ENCODE measurements at places on chromosomes 12 and 14. TPM values are rescaled to one million over a fixed set of nuclear protein-coding genes. Genes with fewer than 3 reads are reported as not detected.
A peak's percentile ranks its signal among the peaks of the same experiment; 100 is the strongest.

DNA sequence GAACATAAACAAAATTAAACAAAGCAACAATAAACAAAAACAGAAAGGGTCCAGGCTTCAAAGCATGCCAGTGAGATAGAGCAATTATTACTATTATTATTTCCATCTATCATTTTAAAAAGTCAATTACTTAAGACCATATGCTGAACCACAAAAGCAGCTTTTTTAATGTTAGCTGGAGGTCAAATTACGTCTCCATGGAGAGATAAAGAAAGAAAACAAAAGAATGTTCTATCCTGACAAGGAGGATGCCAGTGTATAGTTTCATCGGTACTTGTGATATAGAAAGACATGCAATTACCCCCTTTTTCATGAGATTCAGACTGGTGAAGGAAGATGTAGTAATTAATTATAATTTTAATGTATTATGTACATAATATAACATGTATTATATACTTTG is 81.6 kb upstream of the DCN start:
- no peak for DNase-seq

DNA sequence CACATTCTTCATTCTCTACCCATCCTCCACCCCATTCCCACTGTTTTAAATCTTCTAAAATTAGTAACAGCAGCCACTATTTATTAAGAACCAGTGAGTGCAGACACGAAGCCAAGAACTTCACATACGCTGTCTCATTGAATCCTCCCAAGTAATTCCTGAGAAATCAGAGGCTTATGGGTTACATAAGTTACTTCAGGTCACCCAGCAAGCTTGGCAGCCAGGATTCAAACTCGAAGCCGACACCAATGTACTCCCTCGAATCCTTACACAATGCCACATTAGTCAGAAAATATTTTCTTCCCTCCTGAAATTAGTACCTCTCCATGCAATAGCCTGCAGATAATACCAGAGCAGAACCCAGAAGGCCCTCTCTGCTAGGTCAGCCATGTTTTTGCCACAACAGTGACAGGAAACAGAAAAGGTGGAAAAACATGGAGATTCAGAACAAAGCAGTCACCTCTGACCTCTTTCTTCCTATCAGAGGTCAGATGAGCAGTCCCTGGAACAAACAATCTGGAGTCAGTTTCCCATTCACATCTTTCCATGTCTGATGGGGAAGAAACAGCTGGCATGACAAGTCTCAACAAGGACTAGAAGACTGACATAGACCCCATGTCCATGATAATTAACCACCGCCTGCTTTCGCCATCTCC is 16.4 kb downstream of the NID2 start:
- peak; percentile 35 for DNase-seq

- no peak for DNase-seq
Observed at GRCh38 chr14:36505181-36505815, 14.7 kb downstream of the NKX2-1 start.

The ALG10B gene
- 3.9 TPM for total RNA-seq

The NRL gene
- total RNA-seq = 1.3 TPM

DNA sequence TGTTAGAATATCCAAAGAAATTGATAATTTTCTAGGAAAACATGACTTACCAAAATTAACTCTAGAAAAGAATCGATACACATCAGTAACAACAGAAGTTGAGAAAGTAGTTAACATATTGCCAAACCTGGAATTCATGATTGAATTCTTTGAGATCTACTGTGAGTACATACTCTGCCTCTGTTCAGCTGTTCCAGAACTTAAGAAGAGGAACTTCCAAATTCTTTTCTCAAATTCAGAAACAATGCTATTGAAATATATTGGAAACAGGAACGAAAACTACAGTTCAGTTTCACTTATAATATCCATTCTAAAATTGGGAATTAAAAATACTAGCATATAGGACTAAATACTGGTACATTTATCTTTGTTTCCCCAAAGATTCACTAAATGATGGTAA is 57.9 kb downstream of the MARK3 start:
- DNase-seq = no peak

- DNase-seq = no peak
Observed at GRCh38 chr12:21764065-21764464, 10.4 kb downstream of the KCNJ8 start.

- no peak for DNase-seq
Observed at GRCh38 chr12:96020314-96021003, 14.9 kb downstream of the LTA4H start.

- DNase-seq = no peak
Observed at GRCh38 chr12:97936165-97936564, 473.6 kb downstream of the RMST start.

DNA sequence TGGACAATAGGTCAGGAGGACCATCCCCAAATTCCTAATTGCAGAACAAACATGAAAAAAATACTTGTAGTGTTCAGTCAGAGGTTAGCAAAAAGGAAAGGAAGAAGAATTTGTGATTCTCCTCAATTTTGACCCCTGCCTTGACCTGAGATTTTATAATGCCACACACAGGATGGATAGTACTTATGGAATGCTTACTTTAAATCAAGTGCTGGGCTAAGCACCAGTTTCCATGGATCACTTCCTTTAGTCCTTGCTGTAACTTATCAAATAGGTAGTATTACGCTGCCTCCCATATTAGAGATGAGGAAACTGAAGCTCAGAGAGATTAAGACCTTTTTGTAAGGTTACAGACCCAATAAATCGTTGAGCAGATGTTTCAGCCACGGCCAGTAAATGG is 81.2 kb upstream of the OVCH1 start:
- no peak for DNase-seq

GRCh38 chr12:31368666-31369361 is 42.9 kb upstream of the SINHCAF start:
- no peak for DNase-seq

The GDF3 gene
- total RNA-seq = not detected

The KRT1 gene
- total RNA-seq = not detected

The ENDOU gene
- not detected for total RNA-seq

DNA sequence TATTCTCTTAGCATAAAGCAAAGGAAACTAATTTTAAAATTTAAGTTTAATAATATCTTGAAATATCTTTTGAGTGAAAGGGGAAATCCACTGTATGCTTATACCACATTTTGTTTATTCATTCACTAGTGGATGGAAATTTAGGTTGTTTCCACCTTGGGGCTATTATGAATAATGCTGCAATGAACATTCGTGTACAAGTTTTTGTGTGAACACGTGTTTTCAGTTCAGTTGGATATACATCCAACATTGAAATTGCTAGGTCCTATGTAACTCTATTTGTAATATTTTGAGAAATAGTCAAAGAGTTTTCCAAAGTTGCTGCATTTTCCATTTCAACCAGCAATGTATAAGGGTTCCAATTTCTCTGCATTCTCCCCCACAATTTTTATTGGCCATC is 83.7 kb upstream of the ETV6 start:
- DNase-seq = no peak

The MSI1 gene
- not detected for total RNA-seq

DNA sequence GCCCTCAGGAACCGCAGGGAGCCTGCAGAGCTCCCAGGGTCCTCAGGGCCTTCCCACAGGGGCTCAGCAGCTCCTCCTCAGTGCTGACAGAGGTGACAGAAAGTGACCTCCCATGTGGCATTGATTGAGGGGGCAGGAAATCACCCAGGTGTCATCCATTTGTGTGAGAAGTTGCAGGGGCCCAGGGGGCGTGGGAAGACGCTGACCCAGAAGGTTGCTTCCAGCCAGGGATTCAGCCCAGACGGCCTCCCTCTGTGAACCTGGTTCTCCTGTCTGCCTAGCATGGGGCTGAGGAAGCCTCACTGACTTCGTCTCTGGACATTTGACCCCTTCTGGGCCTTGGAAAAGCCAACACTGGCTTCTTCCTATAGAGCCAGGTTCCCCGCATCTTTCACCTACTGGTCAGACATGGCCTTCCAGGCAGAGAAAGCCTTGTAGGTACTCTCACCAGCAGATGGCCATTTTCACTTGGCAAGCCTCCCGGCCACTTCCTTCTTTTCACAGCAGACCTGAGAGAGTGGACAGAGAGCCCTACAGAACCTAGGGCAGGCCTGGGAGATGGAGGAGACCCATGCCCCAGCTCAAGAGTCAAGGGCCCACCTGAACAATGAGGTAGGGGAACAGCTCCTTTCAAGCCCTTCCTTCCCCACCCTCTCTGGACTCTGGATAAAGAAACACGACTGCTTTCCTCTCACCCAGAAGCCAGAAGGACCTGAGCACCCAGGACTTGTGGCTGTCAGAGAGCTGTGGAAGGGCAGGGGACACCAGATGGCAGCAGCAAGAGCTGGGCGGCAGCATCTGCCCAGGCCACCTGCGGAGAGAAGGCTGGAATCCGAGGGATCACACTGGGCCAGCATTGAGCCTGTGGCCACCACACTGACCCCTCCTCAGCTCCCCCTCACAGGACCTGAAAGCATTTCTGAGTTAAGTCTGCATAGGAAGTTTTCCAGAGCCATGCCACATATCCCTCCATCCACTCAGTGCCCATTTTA is 377.8 kb downstream of the DPF3 start:
- DNase-seq = no peak

DNA sequence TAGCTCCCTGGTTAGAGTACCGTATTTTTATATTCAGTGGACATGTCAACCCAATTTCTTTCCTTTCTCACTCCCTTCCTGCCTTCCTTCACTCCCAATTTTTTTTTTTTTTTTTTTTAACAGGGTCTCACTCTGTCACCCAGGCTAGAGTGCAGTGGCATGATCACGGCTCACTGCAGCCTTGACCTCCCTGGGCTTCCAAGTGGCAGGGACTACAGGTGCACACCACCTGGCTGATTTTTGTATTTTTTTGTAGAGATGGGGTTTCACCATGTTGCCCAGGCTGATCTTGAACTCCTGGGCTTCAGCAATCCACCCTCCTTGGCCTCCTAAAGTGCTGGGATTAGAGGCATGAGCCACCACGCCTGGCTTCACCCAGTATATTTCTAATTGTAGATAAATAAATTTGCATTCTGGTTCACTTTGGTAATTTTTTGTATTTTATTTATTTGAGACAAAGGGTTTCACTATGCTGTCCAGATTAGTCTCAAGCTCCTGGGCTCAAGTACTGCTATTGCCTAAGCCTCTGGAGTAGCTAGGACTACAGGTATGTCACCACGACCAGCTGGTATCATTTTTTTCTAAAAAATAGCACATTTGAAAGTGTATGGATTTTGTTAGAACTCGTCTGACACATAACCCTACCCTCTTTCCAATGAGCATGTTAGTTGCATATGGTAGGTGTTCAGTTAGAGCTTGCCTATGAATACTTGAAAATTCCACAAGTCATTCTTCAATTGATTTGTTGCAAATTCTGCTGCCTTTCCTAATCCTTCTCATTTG is 15.7 kb downstream of the SLC38A2 start:
- DNase-seq = no peak

The ZNF605 gene
- 12.0 TPM for total RNA-seq

The CACNA2D4 gene
- total RNA-seq = not detected

The PNP gene
- total RNA-seq = 63.9 TPM

GRCh38 chr12:3523058-3523457 is 32.1 kb downstream of the PRMT8 start:
- peak; percentile 55 for DNase-seq

The MANSC4 gene
- total RNA-seq = not detected

DNA sequence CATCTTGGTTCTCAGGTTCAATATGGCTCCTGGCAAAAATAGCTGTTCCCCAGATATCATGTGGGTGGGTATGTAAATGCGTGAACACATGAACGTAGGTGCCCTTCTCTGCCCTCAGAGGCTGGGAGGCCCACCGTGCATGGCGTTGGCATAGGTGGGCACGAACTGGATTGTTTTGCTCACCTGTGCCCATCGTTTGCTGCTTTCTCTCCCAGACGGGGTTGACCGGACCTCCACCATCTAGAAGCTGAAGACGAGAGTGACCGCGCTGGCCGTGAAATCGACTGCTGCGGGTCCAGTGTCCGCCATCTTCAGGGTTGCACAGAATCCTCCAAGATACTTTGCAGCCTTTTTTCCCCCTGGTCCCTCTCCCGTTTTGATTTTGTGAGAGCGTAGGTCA is 113.9 kb downstream of the GCH1 start:
- no peak for DNase-seq

DNA sequence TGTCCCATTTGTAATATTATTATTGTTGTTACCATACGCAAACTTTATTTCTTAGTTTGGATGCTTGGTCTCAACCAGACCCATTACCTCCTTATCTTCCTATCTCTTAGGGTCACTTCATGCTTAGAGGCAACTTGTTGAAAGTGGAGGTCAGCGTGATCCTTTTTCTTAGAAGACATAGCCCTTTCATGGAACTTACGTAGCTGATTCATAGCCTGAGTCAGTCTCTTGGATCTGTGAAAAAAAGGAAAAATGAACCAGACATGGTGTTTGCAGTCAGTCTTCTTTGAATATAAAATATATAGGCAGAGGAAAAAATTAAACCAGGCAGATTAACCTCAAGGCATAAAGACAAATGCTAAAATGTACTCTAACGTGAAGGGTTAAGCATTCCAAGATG is 613.7 kb downstream of the DIO2 start:
- no peak for DNase-seq

Measured in MCF 10A (cell line).